SK-MEL-5 (cell line): ENCODE measurements at places on chromosomes 7 and 10. TPM values are rescaled to one million over a fixed set of nuclear protein-coding genes. Genes with fewer than 3 reads are reported as not detected.

- no peak for DNase-seq
Measured at GRCh38 chr10:11884706-11885423, 61.7 kb downstream of the PROSER2 start.

The CALCR gene
- total RNA-seq = 0.08 TPM in 1 of 2 replicates, not detected in the other

DNA sequence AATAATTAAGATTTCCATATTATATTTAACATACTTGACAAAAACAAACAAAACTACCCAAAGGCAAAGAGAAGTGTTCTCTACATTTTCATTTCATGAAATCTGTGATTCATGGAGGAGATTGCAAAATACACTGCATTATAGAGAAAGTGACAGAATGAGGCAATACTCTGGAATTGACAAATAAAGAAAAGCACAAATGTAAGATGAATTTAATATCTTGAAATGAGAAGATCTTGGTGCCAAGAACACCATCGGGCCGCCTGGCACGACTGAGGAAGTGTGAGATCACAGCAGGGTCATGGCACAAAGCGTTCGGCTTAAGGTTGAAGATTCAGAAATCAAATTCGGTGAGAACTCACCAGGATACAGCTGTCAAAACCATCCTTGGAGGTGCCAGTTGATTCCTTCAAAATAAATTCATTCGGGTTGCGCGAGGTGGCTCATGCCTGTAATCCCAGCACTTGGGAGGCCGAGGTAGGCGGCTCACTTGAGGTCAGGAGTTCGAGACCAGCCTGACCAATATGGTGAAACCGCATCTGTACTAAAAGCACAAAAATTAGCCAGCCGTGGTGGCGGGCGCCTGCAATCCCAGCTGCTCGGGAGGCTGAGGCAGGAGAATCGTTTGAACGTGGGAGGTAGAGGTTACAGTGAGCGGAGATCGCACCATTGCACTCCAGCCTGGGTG is 174.0 kb upstream of the PFKP start:
- no peak for DNase-seq

- DNase-seq = peak; percentile 33
Measured at GRCh38 chr7:129295015-129295423, 70.2 kb downstream of the AHCYL2 start.

DNA sequence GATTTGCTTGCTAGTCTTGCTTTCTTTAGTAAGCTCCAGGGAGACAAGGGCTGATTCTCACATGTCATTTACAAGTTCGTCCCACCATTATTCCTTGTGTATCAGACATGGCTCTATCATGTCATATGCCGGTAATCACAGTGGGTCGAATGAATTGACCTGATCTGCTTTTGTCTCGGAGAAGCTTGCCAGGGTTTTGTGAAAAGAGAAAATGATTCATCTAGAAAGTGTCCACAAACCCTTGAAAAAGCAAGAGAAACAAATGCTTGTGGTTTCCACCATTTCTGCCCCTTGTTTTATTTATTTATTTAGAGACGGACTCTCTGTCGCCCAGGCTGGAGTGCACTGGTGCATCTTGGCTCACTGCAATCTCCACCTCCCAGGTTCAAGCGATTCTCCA is 278.5 kb downstream of the TCF7L2 start:
- no peak for DNase-seq

The C10orf95 gene
- not detected in 2 replicates for total RNA-seq

The NSUN6 gene
- 3.5 and 5.7 TPM in 2 replicates for total RNA-seq

- DNase-seq = peak; percentile 75
Measured at GRCh38 chr10:93813507-93814465, 56.0 kb downstream of the LGI1 start.

GRCh38 chr7:36132012-36132411 is 21.0 kb upstream of the EEPD1 start:
- DNase-seq = peak; percentile 40
